IMR-90 (cell line): ENCODE measurements at places on chromosomes 5 and 9.
A peak's percentile ranks its signal among the peaks of the same experiment; 100 is the strongest.

- no peak for DNase-seq
Observed at GRCh38 chr5:2263763-2264162, 381.0 kb upstream of the IRX4 start.

DNA sequence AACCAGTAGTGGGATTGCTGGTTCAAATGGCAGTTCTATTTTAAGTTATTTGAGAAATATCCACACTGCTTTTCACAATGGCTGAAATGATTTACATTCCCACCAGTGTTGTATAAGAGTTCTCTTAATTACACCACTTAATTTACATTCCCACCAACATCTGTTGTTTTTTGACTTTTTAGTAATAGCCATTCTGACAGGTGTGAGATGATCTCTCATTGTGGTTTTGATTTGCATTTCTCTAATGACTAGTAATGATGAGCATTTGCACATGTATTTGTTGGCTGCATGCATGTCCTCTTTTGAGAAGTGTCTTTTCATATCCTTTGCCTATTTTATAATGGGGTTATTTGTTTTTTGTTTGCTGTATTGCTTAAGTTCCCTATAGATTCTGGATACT is 688.3 kb downstream of the PRR16 start:
- no peak for DNase-seq

DNA sequence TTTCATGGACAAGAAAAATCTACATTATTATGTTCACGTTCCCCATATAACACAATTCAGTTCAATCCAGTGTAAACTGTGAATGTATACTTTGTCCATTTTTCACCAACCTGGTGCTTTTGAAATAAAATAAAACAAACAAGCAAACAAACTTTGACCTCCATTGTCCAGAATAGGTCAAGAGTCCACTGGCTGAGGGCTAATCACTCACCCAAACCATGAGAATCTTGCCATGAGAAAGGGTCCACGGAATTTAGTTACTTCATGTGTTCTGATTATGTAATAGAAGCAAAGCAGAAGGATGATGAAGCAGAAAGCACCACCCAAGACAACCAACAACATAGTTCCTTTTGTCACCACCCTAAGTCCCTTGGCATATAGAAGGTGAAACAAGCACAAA is 28.7 kb downstream of the DIAPH1 start:
- DNase-seq = no peak

DNA sequence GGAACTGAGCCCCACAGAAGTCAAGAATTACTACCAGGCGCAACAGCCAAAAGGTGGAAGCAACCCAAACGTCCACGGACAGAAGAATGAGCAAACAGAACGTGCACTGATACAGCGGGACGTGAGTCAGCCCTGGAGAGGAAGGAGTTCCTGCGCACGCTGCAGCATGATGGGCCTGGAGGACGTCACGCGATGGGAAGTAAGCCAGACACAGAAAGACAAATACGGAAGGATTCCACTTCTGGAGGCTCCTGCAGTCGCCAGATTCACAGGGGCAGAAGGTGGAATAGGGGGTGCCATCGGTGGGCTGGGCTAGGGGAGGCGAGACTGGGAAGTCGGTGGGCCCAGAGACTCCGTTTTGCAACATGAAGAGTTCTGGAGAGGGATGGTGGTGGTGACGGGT is 80.3 kb upstream of the PHYKPL start:
- DNase-seq = no peak

- DNase-seq = no peak
Observed at GRCh38 chr9:111020594-111020993, 17.7 kb downstream of the LPAR1 start.

DNA sequence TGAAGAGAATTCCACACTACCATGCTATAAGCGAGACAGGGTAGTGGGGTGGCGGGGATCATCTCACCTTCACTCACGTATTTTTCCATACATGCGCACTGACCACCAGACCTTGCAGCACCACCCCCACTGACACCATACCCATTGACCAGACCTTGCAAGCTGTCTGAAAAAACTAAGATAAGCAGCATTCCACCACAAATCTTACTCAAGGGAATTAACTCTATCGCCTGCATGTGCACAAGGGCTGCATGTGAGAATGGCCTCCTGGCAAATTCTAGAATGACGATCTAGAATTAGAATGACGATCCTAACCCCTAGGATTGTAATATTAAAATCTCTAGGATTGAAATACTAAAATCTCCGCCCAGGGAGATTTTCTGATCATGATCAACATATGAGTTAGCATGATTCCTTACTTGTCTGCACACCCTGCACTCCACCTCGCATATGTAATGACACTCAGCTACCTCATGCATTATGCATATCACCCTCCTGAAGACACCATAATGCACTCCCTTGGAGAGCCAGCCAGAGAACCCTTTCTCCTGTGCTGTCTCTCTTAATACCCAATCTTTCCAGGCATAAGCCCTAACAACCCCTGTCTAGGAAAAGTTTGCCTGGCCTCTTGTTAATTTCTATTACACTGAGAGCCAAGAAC is 11.7 kb downstream of the SOX30 start:
- no peak for DNase-seq

- DNase-seq = peak; percentile 34
Observed at GRCh38 chr5:38666668-38667498, 110.4 kb upstream of the LIFR start.

DNA sequence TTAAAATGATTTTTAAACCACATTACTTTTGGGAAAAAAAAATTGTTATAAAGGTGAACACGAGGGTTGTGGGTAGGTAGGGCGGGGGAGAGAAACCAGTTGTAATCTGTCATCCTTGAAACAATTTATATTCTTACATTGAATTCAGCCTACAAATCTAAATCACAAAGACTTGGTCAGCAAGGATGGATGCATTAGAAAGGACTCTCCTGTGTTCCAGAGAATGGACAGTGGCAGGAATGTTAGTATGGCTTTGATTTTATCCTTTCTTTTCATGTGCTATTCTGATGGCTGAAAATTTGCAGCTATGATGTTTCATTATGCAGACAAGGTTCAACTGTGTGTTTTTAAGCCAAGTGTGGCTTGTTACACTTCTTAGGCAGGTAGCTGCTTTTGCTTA is 234.7 kb downstream of the SLF1 start:
- no peak for DNase-seq

GRCh38 chr9:74309654-74310053 is 187.5 kb upstream of the RORB start:
- no peak for DNase-seq

GRCh38 chr5:29867155-29867554 is 1326.3 kb upstream of the CDH6 start:
- DNase-seq = no peak

GRCh38 chr9:120914953-120915352 is 11.6 kb downstream of the TRAF1 start:
- DNase-seq = peak; percentile 82

- no peak for DNase-seq
Observed at GRCh38 chr5:43232943-43233833, 41.2 kb downstream of the NIM1K start.

DNA sequence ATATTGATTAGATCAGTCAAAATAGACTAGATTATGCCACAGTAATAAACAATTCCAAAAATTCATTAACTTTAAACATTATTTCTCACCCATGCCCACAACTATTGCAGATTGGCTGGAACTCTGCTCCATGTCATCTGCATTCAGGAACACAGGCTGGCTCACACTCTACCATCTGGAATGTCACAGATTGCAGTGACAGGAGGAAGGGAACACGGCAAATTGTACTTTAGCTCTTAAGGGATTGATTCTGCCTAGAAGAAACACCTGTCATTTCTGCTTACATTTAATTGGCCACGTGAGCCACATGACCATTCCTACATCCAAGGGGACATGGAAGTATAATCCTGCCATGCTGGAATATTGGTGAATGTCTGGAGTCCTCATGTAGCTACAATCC is 54.4 kb downstream of the ATPSCKMT start:
- DNase-seq = no peak

DNA sequence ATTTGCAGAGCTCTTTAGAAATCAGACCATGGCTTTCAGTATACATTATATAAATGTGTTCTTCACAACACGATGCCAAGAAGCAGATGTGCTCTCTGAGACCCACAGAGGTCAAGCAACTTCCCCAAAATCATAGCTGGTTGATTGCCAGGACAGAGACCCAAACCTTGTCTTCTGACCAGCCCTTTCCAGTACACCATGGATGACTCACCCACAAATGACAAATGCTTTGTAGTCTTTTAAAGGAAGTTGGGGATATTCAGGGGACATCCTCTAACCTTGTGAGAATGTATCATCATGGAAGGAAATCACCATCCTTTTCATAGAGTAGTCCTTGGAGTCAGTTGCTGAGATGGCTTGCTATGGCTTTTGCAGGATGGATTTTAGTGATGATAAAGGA is 30.1 kb downstream of the ZNF462 start:
- DNase-seq = peak; percentile 74

DNA sequence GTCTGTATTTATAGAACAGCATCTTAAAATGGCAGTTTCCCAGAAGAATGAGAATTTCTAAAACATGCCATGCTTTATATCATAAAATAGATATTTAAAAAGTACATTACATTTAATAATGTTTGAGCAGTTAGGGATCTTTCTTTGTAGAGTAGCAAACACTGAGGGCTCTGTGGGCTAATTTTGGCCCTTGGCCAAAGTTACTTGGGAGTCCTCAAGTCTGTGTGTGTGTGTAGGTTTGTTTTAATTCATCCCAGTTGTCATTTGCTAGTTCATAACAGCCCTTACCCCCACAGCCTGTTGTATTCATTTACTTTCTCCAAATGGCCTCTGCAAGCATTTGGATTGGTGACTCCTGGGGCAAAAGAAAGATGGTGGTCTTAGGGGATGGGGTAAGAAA is 576.4 kb upstream of the SGCD start:
- DNase-seq = no peak

- DNase-seq = no peak
Observed at GRCh38 chr9:79880626-79881025, 308.9 kb downstream of the TLE4 start.

- DNase-seq = no peak
Observed at GRCh38 chr5:43981556-43981955, 378.6 kb downstream of the NNT start.

- DNase-seq = no peak
Observed at GRCh38 chr9:69601698-69602097, 70.5 kb downstream of the APBA1 start.

- DNase-seq = no peak
Observed at GRCh38 chr9:125995706-125996105, 248.5 kb downstream of the PBX3 start.

DNA sequence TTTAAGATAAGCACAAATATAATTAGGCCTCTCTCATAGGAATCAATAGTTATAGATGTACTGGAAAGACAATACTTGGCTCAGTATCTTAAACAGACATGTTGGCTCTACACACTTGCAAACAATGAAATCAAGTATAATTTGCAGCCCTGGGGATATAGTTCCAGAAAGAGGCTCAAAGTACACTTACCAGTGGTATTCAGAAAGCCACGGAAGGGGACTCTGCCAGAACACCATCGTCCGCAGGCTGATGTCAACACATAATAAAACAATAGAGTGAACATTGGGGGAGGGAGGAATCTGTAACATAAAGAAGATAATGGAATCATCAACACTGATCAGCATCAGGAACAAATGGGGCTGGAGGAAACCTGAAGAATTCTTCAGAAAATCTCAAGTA is 31.2 kb upstream of the EBF1 start:
- no peak for DNase-seq

GRCh38 chr5:165370794-165371193 is 1865.4 kb downstream of the MAT2B start:
- peak; percentile 61 for DNase-seq

GRCh38 chr9:137194388-137194787 is 5.9 kb downstream of the SSNA1 start:
- no peak for DNase-seq

DNA sequence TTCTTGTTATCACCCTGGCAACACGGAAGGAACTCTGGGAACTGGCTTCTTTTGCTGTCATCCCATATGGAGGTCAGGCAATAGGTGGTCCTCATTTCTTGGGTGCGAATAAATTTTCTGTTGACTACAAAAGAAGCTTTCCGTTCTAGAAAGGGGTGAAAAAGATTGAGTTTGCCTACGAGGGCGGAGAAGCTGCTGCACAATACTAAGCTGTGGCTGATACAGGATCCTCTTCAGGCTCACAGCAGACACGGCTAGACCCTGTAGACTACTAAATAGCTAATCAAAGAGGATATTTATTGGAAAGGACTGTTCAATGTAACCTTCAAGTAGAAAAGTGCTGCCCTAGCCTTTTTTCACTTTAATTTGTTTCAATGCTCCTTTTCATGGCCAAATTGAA is 58.1 kb downstream of the TJP2 start:
- DNase-seq = no peak

DNA sequence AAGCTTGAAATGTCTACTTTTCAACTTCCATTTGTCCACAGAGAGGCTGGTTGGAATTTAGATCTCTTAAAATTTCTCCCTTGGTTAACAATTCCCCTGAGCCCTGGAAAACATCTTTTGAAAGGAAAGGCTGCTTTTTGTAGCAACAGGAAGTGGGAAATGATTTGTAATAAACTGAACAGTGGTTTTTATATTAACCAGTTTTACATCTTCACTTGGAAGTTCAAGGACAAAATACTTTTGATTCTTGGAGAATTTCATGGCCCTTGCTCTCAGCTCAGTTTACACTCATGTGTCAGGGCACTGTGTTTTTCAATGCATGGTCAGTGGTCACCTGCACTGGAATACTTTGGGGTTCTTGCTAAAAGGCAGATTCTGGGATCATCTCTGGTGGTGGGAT is 9.9 kb downstream of the MLANA start:
- no peak for DNase-seq

GRCh38 chr5:55231029-55231918 is 2.1 kb downstream of the CCNO start:
- DNase-seq = peak; percentile 30

GRCh38 chr5:135062216-135063055 is 28.4 kb upstream of the PITX1 start:
- DNase-seq = no peak

DNA sequence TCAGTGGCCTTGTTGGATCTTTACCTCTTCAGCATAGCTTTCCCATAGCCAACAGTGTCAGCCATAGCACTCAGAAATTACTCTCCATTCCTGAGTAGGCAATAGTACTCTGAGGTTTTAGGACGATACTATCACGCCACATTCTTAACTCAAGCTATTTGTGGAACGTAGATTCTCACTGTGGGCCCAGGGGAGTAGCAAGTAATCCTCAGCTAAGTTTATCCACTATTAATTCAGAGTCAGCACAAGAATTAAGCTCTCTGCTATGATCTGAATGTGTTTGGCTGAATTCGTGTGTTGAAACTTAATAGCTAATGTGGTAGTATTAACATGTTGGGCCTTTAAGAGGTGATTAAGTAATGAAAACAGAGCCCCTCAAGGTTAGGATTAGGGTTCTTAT is 858.8 kb upstream of the NUDT12 start:
- no peak for DNase-seq

GRCh38 chr9:30382271-30382670 is 2002.2 kb upstream of the ACO1 start:
- no peak for DNase-seq

- DNase-seq = no peak
Observed at GRCh38 chr9:89362647-89363310, 44.5 kb downstream of the SECISBP2 start.

DNA sequence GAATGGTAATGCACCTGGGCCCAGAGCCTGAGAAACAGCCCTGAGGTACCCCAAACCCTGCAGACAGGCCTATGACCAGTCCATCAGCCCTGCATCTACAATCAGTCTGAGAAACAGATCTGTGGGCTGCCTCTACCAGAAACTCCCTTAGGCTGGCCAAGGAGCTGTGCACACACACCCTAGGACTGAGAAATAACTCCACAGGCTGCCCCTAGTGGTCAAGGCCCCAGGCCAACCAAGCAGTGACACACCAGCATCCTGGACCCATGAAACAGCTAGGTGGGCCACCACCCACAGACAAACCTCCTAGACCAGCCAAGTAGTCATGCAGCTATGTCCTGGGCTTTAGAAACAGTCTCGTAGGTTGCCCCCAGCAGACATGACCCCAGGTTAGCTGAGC is 253.6 kb upstream of the VLDLR start:
- DNase-seq = no peak
